Forelimb muscle (tissue), 1 donor: ENCODE measurements at places on chromosomes 5 and 9. TPM values are rescaled to one million over a fixed set of nuclear protein-coding genes. Genes with fewer than 3 reads are reported as not detected.

- DNase-seq = no peak
These were observed 810.8 kb downstream of the TLE1 start for GRCh38 chr9:80878556-80878955.

- DNase-seq = no peak
These were observed 64.5 kb downstream of the COL15A1 start for GRCh38 chr9:99008203-99008602.

DNA sequence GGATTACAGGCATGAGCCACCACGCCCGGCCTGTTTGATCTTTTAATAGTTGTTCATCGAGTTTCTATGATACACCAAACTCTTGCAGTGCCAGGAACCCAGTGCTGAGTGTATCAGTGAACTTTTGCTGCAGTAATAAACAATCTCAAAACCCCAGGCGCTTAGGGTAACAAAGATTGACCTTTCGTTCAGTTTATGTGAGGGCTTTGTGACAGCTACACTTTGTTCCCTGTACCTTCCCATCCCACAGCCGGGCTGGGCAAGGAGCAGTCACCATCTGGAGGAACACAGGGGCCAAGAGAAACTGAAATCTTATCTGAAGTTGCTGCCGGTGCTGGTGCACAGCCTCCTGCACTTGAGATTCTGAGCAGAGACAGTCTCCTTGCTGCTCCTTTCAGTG is 17.2 kb upstream of the WNK2 start:
- DNase-seq = no peak

DNA sequence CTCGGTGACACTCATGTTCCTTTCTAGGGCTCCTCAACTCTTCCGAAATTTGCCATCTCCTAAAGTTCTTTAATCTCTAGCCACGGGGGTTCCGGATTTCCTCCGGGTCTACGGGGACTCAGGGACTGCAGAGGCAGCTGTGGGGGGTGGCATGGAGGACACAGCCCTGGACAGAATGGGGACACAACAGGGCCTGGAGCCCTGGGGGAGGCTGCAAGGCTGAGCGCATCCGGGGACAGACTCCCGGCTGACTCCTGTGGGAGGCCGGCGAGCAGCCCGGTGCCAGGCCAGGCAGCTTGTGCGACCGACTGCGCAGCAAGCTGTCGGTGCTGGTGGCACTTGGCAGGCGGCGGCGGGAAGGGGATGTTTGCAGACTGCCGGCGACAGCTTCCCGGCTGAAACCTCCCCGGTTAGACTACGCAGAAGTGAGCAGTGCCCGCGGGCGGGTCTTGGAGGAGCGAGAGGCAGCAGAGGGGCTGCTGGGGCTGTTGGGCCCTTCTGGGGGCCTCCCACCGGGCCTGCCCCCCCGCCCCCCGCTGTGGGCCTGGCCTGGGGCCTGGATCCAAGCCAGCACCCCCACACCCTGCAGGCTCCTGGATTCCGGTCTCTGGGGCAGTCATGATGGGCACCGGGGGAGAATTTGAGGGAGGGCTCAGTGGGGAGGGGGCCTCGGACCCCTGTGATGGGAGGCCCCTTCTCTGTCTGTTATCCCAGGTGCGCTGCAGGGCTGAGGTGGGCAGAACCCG is 28.7 kb upstream of the UBAC1 start:
- DNase-seq = no peak

DNA sequence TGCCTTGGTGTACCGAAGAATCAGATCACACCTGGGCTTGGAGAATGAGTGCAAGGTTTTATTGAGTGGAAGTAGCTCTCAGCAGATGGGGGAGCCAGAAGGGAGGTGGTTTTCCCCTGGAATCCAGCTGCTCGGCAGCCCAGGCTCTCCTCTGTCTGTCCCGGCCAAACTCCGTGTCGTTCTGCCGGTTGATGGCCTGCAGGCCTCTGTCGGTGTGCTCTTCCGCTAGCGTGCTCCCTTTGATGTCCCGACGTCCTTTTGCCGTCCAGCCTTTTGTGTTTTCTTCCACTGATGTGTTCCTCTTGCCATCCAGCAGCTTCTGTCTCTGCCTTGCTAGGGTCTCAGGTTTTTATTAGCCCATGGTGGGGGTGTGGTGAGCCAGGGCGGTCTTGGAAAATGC is 28.0 kb upstream of the MIER3 start:
- DNase-seq = no peak

DNA sequence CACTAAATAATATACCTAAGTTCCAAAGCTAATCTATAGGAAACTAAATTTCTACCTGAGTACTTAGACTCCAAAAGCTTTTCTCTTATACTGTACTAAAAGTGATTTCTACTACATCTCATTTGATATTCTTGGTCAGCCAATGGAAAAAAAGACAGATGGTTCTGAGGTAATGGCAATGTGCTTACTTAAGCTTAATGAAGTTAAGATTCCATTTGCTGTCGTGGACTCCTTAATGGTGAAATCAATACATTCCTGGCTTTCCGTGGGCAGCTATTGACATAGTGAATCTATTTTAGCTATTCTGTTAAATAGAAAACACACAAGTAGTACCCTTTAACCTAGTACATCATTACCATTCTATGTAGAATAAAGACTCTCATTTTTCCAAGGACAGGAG is 1825.6 kb upstream of the CDH9 start:
- DNase-seq = no peak

The TLE1 gene
- 52.9 TPM for polyA plus RNA-seq

The CER1 gene
- polyA plus RNA-seq = 0.46 TPM

The ERMP1 gene
- 7.1 TPM for polyA plus RNA-seq

The FAXDC2 gene
- 14.0 TPM for polyA plus RNA-seq

The C9 gene
- 0.22 TPM for polyA plus RNA-seq
